ENCODE measurements at places on chromosomes 3 and 15.
A peak's percentile ranks its signal among the peaks of the same experiment; 100 is the strongest.

GRCh38 chr3:117117188-117117936, 407.8 kb downstream of the TUSC7 start:
- no peak for DNase-seq

- no peak for DNase-seq
Observed at GRCh38 chr3:162777118-162777517, 1280.5 kb downstream of the OTOL1 start.

DNA sequence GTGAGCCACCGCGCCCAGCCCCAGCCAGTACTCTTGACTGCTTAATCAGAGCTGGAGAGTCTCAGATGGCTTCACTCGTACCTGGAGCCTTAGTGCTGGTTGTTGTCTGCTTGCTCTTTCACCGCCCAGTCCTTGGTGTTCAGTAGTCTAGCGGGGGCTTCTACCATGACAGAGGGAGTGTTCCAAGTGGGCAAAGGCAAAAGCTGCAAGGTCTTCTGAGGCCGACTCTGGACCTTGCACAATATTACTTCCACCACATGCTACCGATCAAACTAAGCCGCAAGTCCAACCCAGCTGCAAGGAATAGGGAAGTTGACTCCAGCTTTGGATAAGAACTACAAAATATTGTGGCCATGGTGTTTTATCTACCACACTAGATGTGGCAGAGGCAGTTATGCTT, 6.6 kb downstream of the PARL start:
- DNase-seq: no peak

DNA sequence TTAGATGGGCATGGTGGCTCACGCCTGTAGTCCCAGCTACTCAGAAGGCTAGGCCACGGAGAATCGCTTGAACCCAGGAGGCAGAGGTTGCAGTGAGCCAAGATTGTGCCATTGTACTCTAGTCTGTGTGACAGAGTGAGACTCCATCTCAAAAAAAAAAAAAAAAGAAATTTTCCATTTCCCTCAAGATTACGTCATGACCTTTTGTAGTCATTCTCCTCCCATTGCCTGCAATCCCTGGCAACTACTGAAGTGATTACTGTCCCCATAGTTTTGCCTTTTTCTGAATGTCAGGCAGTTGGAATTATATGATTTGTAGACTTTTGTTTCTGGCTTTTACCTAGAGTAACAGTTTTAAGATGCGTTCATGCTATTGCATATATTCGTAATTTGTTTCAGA, 28.0 kb downstream of the WDR76 start:
- peak; percentile 5 for DNase-seq

- no peak for DNase-seq
Observed at GRCh38 chr15:65957451-65957850, 88.2 kb downstream of the RAB11A start.

DNA sequence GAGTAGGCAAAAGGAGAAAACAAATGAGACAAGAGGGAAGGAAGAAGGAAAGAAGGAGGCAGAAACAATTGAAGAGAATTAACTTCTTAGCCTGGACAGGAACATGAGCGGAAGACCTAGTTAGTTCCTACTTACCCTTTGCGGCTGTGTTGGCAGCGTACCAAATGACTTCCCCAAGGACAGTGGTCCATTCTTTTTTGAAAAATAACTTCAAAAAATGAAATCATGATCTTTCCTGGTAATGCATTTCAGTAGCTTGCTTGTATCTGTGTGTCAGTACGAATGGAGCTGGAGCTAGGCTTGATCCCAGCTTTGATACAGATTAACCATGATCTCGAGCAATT, 41.5 kb upstream of the CFAP161 start:
- no peak for DNase-seq

GRCh38 chr3:13411186-13411860, 8.8 kb downstream of the NUP210 start:
- DNase-seq: no peak

- no peak for DNase-seq
Observed at GRCh38 chr3:30908456-30909037, 14.1 kb upstream of the GADL1 start.

- no peak for DNase-seq
Observed at GRCh38 chr3:18633002-18633401, 207.9 kb upstream of the SATB1 start.

GRCh38 chr3:46906471-46907058, 29.0 kb downstream of the PTH1R start:
- no peak for DNase-seq

- no peak for DNase-seq
Observed at GRCh38 chr3:157323360-157323759, 113.3 kb upstream of the PTX3 start.

DNA sequence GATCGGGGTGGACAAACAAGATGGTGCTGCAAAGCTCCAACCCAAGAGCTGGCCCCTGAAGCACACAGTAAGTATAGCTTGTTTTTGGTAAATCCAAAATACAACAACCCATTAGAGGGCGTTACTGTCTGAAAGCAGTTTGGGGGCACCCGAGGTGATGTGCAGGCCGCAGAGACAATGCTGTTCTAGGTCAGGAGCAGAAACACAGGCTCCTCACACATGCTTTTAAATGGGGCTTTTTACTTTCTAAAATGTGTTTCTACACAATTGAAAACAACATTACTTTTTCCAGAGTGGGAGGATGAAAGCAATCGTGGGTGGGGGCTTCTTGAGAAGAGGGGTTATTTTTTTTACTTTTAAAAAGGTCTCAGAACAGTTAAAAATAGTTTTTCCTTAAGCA, 1029.3 kb upstream of the CFAP20DC start:
- DNase-seq: no peak

GRCh38 chr3:182435860-182436259, 357.4 kb upstream of the ATP11B start:
- DNase-seq: no peak

DNA sequence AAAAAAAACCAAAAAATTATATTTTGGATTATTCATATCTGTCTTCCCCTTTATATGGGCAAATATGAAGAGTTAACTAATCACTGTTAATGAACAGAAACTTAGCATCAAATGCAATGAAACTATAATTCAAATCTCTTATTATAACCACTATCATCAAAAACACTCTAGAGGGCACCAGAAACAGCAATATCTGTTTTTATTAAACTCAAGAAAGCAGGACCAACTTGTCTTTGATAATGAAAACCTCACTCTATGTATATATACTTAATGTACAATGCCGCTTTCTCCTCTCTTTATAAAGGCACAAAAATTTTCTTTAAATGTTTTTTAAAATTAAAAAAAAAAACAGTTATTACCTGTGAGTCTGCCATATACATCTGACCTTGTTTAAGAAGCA, 92.7 kb downstream of the UACA start:
- peak; percentile 8 for DNase-seq

- DNase-seq: no peak
Observed at GRCh38 chr3:96803870-96804269, 10.5 kb upstream of the EPHA6 start.

GRCh38 chr3:172249039-172249438, 199.2 kb downstream of the GHSR start:
- DNase-seq: no peak

DNA sequence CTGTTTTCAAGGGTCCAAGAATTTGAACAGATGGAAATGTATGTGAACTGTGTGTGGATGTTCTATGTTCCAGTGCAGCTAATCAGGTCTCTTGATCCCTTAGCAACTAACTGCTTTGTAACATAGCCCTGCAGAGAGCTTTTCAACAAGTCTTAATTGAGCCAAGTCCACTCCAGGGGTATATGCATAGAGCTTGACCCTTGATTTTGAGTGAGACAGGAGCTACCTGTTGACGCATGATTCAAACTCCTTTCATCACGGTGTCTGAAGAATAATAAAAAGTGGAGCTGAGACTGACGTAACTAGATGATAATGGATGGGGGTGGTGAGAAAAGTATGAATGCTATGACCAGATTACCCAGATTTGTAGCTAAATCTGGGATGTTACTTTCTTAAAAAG, 93.3 kb upstream of the CCDC54 start:
- no peak for DNase-seq

DNA sequence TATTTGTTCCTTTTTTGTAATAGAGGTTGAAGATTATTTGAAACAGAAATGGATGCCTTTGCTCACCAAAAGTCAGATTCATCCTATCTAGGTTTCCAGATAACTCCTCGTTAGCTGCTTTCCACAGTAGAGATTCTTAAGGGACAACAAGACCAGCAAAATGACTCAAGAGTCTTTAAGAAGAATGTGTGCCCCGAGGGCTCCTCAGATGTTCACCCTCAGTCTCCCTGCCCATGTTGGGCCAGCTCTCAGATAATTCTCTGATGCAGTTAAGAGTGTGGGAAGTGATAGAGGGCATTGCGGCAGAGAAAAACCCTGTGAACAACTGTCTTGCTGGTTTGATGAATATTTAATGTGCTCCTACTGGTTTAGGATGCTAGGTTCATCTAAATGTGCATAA, 251.1 kb downstream of the PTPRG start:
- no peak for DNase-seq

GRCh38 chr3:67362686-67363085, 291.7 kb downstream of the SUCLG2 start:
- DNase-seq: no peak

- DNase-seq: no peak
Observed at GRCh38 chr3:174957081-174957480, 97.9 kb downstream of the NAALADL2 start.

DNA sequence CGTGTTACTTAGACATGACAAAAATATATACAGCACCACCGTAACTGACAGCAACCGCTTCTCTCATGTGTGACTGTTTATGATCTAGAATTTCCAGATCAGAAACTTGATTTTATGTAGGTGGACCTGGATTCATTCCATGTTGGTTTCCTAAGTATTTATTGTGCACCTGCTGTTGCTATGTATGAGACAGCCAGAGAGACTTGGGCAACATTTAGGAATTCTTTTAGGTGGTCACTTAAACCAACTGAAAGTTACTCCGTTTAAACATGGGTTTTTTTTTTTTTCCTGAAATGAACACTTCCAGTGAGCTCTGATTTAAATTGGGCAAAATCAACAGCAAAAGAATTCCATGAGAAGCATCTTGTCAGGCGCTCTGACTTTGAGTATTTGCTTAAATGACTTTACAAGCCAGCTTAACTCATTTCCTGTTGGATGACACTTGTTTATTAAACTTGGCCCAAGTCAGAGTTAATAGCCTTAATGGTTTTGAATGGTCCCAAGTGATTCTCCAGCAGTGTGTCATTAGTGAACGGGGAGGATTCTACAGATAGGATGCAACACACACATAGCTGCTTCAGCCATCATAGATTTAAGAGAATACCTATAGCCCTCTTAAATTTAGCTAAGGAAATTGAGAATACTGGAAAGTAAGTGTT, 31.8 kb downstream of the MITF start:
- DNase-seq: no peak

- no peak for DNase-seq
Observed at GRCh38 chr15:89802231-89802928, 12.3 kb downstream of the ANPEP start.

GRCh38 chr3:69540706-69541581, 155.1 kb upstream of the FRMD4B start:
- DNase-seq: no peak

GRCh38 chr15:85149465-85150129, 167.9 kb downstream of the PDE8A start:
- DNase-seq: no peak

DNA sequence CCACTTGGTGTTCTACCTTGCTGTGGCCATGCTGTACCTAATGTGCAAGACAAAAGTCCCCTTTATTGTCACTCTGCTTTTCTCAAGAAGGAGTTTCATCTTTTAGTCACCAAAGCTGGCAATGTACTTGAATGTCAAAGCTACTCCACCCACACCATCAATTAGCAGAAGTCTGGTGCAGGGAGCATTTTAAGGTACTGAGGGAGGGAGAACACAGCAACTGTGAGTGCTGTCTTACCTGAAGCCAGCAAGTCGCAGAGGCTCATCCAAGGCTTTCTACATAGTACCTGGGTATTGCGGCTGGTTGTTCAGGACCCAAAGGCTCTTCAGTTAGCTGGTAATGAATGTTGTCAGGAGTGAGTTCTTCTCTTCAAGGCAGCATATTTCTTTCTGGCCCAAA, 820.4 kb downstream of the OTOL1 start:
- no peak for DNase-seq

DNA sequence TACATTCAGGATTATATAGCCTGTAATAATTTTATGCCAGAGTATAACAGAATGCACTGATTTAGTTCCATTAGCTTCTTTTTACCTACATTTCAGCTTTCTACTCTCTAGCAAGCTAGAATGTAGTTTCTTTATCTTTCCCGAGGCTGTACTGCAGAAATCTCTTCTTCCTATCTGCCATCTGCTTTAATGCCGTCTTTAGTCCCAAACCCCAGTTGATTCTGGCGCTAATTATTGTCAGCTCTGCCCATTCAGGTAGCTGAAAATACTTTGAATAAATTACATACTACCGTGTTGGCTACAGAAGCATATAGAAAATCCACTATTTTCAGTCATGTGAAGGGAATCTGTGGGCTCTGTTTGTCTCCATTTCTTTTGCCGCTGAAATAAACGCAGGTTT, 706.7 kb downstream of the NTRK3 start:
- no peak for DNase-seq

GRCh38 chr3:4759689-4760312, 219.4 kb upstream of the BHLHE40 start:
- DNase-seq: no peak

DNA sequence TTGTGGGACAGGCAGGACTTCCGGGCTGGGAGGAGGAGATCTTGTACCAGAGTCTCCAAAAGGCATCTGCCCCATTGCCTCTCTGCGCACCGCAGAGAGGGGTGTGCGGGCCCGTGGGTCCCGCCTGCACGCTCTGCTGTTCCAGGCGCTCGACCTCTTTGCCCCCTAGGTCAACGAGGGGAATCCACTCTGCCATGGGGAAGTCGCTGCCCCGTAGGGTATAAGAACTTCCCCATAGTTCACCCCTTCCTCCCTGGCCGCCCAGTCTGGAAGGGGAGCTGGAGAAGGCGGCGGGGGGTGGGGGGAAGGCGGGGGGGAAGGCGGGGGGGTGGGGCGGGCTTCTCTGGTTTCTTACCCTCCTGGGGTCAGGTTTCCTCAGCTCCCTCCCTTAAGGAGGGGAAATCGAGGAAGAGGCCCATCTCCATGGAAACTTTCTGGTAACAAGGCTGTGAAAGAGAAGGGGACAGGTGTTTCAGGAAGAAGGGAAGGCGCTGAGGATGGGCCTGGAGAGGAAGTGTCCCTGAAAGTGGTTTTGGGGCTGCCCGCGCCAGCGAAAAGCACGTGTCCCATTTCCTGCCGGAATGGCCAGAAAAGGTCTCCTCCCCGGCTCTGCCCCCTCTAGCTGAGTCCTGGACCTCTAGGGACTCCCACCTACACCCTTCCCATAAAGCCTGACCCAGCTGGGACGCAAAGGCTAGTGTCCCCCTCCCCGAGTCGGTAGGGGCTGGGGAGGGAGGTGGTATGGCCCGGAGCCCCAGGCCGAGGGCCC, 27.5 kb downstream of the NR1I2 start:
- DNase-seq: no peak

- DNase-seq: no peak
Observed at GRCh38 chr3:108603691-108604090, 14.2 kb downstream of the DZIP3 start.

- DNase-seq: peak; percentile 69
Observed at GRCh38 chr15:87619161-87619960, 637.2 kb downstream of the NTRK3 start.

All from fibroblast of the conjunctiva (primary cell).